H7 (cell line): ENCODE measurements at places on chromosomes 16 and 17. TPM values are rescaled to one million over a fixed set of nuclear protein-coding genes. Genes with fewer than 3 reads are reported as not detected.

GRCh38 chr16:48153774-48154173 lies 2.0 kb downstream of the ABCC12 start:
- no peak for DNase-seq

GRCh38 chr16:58160855-58161254 lies 31.7 kb upstream of the CFAP20 start:
- no peak for DNase-seq

GRCh38 chr17:77730376-77730775 lies 228.1 kb upstream of the TNRC6C start:
- no peak for DNase-seq

DNA sequence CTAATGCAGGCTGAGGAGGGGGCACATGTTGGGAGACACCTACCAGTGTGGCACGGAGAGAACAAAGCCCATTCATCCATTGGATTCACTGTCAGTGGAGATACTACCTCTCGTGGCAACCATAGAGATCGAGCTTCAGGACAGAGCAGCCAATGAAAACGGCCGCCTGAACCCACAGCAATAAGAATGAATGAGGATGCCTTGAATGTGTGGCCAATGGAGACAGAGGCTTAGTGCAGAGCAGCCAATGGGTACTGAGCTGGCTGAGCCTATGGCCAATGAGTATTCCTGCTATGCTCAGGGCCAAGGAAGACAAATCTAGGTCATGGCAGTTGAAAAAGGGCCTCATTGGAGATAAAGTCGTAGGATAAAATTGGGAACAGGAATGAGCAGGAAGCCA lies 10.9 kb downstream of the ARHGEF15 start:
- peak; percentile 66 for DNase-seq

DNA sequence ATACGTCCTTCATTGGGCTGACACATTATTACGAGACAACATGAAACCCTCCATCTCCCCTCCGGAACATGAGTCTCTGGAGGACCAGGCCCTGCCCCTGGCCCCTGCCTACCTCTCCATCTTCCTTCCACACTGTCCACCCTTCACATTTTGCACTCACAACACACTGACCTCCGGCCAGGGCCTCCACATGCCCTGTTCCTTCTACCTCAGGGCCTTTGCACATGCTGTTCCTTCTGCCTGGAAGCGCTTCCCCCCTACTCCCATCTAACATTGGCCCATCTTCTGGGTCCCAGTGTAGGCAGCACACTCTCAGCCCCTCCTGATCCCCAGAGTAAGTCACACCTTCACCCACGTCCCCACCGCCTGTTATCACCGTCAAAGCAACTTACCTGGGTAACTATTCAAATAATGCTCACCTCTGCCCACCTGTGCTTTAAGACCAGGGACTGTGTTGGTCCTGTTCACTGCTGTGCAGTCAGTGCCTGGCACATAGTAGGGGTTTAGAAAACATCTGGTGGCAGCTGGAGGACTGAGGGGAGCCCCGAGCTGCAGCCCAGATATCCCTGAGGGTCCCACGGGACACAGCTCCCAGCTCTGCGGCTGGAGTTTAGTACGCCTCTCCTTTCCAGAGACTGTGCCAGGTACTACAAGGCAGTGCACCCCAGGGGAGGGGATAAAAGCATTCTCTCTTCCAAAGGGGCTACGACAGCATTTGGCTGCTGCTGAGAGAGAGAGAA lies 27.2 kb downstream of the RPH3AL start:
- DNase-seq: no peak

The TMEM170A gene
- total RNA-seq: 43.7 and 55.9 TPM in 2 replicates

The HBQ1 gene
- total RNA-seq: 0.59 and 1.6 TPM in 2 replicates

The MYLK3 gene
- 0.78 and 2.3 TPM in 2 replicates for total RNA-seq

The RCVRN gene
- not detected in 2 replicates for total RNA-seq

DNA sequence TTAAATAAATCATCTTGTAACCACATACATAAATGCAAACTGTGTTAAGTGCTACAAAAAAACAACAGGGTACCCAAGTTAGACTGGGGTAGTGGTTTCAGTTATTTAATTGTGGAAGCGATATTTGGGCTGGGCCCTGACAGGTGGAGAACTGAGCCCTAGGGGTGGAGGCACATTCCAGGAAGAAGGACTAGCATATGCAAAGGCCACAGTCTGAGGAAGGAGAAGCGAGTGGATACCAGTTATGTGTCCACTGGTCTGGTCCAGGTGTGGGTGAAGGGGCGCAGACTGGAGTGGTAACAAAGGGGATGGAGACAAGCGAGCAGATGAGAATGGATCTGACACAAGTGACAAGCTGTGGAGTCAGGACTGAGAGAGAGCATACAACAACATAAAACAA lies 22.9 kb downstream of the TXNDC11 start:
- DNase-seq: no peak

GRCh38 chr16:65038100-65038499 lies 83.8 kb downstream of the CDH11 start:
- DNase-seq: peak; percentile 32

DNA sequence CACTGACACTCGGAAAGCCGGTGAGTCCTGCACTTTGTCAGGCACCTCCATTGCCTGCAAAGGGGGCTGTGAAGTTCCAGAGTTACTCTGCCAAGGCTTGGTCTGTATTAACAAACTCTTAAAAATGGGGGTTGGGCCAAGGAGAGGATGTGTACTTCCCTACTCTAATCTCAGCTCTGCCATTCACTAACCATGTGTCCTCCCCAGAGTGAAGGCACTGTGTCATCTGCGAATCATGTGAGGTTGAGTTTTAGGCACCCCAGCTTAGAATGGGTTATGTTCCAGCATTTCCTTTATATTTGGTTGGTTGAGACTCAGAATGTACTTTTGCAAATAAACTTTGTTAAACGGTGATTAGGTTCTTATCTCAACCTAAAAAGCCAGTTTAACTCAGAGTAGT lies 24.9 kb downstream of the ERCC4 start:
- DNase-seq: no peak

DNA sequence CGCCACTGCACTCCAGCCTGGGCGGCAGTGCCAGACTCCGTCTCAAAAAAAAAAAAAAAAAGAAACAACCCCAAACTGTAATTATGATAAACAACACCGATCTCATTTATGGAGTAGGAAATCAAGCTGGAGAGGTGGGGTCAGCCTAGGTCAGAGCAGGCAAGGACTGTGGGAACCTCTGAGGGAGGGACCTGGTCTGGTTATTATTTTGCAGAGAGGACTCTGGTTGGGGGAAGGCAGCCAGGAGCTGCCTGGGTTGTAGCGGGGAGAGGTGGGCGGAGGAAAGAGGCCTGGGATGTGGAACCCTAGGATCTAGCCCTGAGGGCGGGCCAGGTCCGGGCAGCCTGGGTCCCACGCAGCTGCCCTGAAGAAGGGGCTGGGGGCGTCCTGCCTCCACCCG lies 10.9 kb upstream of the HS3ST6 start:
- DNase-seq: peak; percentile 89

DNA sequence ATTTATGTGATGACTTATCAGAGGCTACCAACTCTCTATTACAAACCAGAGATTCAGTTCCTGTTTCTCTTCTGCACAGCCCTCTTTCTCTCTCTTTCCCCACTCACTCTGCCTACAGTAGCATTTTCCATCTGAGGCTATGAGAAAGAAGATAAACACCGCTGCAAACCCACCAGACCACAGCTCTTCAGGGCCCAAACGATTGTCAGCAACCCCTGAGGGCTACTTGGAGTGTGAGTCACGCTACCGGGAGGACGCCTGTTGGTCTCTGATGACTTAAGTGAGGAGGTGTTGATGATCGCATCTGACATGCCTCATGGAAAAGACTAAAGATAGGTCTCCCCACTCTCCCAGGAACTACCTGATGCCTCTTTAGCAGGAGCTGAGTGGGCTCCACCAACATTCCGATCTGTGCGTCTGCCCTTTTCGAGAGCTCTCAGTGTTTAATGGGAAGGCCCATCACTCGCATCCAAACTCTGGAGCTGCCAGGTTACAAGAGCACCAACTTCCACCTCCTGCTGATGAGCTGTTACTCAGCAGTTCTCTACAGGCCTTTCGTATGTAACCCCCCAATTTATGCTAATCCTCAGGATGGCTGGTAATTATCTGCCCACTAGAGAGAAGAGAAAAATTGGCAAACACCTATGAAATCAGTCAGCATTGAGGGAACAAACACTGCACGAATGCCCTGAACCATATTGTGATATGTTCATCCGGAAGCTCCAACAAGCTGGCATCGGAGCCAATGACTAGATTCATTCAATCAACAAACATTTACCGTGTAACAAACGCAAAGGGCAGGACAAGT lies 9.2 kb downstream of the GRIN2A start:
- DNase-seq: no peak

DNA sequence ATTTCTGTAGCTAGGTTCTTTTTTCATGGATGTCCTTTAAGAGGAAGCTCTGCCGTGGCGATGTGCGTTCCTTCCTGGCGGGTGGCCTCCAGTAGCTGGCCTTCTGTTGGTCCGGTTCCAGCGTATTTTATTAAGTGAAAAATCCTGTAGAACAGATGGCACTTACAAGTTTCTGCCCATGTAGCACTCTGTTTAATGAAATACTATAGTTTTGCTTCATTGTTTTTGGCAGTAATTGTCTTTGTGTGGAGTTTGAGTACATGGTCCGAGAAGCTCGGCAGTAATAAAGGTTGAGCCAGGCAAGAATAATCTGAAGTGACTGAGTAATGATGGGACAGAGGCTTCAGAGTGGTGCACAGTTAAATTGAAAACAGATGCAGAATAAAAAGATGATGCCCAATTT lies 20.4 kb downstream of the USP10 start:
- no peak for DNase-seq

- DNase-seq: no peak
Observed at GRCh38 chr17:81832608-81833159, 407 bp downstream of the MCRIP1 start.

- no peak for DNase-seq
Observed at GRCh38 chr17:81898029-81898866, 3.8 kb upstream of the NPB start.

The SLC22A31 gene
- total RNA-seq: 0.81 and 1.9 TPM in 2 replicates

The CD300A gene
- total RNA-seq: 0.07 and 0.48 TPM in 2 replicates

The PIPOX gene
- total RNA-seq: 17.4 and 26.4 TPM in 2 replicates

- no peak for DNase-seq
Observed at GRCh38 chr16:11151885-11152629, 103.9 kb downstream of the SOCS1 start.
